ENCODE measurements at places on chromosomes 3 and 15.

DNA sequence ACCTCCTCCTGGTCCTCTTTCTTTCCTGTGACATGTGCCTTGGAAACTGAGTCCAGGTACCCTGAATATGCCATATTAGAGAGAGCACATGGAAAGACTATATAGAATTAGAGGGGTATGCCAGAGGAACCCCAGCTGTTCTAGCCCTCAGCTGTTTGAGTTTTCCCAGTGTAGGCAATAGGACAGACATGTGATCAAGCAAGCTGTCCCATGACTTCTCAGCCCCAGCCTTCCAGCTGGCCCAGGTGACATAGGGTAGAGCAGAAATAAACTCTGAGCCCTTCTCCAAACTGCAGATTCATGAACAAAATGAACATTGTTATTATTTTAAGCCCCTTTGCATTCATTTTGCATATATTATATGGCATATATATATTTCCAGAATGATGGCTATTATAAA, 118.7 kb downstream of the PPM1L start:
- no peak for DNase-seq

DNA sequence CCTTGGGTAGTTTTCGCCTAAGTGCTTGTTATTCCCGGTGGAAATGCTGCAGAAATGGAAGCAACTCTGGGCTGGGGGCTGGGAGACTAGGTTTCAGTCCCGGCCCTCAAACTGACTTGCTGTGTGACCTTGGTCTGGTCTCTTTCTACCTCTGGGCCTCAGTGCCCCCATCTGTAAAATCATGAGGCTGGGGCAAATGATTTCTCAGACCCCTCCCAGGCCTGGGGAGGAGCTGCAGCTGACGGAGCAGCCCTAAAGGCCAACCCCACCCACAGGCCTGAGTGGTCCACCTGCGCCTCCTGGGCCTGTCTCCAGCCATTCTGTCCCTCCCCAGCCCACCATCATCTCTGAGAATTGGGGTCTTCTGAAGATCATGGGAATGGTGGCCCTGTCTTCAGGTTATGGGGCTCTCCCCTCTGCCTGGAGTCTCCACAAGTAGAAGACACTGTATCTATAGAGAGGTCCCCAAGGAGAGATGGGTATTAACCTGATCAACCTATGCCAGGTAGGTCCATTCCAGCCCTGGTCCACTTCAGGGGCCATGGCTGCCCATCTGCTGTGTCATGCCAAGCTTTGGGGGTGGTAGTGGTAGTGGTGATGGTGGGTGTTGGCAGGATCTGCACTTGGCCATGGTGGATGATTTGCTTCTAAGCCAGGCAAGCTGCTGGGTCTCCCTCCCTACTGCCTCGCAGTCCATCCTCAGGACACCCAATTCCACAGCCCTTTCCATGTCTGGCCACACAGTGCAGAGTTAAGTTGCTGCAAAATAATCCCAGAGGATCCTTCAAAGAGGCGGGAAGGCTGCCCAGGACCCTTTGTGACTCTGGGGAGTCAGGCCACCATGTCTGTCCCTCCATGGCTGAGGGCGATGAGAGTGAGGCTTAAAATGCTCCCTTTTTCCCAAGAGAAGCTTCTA, 46.0 kb downstream of the ITGA11 start:
- no peak for DNase-seq

- no peak for DNase-seq
Measured at GRCh38 chr15:57215326-57215725, 161.0 kb upstream of the CGNL1 start.

- DNase-seq, result no peak
Measured at GRCh38 chr3:197432384-197433127, 123.2 kb downstream of the BDH1 start.

DNA sequence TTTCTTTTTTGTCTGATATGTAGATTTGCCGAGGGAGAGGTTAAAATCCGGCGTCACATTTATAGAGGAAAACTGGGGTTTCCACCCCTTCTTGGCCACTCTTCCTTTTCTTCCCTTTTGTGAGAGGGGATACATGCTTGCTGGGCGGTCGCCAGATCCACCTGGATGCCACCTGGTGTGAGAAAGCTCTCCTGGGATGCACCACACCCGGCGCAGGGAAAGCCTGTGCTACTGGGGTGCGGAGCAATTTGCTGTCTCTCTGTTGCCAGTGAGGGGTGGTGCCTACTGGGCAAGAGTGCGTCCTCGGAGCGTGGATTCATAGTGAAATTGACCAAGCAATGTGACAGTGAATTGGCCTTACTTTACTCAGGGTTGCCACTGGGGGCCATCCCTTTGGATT, 2.5 kb upstream of the RGMA start:
- DNase-seq, result no peak

- DNase-seq, result no peak
Measured at GRCh38 chr3:10194328-10195071, 29.8 kb downstream of the IRAK2 start.

- no peak for DNase-seq
Measured at GRCh38 chr15:101496198-101496986, 6.9 kb upstream of the PCSK6 start.

DNA sequence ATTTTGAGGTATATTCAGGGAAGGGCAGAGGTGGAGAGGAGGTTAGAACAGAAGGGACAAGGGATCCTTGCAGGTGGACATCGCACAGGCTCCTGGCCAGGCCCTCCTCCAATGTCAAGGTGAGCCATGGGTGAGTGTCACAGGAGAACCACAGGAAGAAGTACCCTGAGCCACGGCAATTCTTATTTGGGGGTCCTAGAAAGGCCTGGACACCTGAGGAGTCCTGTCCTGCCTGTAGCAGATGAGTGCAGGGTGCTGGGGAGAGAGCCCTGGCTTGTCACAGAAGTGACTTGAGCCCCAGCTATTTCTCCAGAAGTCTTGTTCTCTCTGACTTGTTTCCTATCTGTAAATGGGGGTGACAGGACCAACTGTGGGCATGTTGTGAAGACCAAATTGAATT, 4.3 kb downstream of the SLC6A20 start:
- DNase-seq, result no peak

DNA sequence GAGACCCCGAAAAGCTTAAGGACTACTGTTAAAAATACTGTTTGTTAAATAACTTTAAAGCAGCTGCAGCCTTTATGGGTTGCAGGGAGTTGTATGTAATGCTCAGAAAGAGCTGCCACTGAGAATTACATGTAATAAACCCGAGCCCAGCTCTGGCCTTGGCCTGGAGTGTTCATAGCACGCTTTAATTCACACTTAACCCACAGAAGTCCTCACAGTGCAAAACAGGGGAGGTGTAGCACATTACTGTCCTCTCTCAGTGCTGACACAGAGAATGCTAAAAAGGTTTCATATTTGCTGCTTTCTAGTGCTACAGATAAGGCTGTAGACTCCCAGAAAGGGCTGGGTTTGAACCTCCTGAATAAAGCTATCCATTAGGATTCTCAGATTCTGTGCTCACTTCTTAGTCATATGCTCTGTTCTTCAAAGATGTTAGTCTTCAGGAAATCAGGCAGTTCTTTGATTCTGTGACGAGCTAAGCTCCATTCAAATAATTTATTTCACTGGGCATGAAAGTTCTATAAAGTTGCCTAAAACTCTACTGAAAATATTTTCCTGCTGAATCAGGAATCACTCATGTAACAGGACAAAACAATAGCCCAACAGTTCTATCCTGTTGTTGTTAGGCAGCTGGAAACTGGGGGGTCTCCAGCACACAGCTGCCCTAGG, 108.0 kb downstream of the SENP2 start:
- DNase-seq, result no peak

GRCh38 chr15:56729561-56729960, 3.7 kb downstream of the ZNF280D start:
- no peak for DNase-seq

GRCh38 chr15:38427380-38427779, 26.5 kb upstream of the FAM98B start:
- DNase-seq, result no peak

GRCh38 chr3:156433138-156433537, 121.8 kb downstream of the SSR3 start:
- no peak for DNase-seq

DNA sequence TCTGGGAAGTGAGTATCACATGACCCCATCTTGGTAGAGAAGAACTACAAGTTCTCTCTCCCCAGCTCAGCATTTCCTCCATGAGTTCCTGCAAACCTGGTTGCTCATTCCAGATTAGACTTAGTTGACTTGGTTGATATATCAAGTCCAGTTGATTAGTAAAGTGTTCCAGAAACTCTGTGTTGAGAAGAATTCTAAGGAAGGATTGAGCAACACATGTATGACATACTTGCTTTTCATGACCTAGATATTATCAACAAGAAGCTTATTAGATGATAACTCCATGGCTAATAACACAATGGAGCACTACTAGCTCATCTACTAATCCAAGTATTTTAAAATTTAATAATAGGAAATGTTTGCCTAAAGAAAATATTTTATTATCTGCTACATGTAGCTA, 6.4 kb upstream of the EID1 start:
- DNase-seq, result no peak

- DNase-seq, result no peak
Measured at GRCh38 chr3:15654127-15654526, 52.6 kb downstream of the BTD start.

- no peak for DNase-seq
Measured at GRCh38 chr3:69456631-69457030, 70.7 kb upstream of the FRMD4B start.

- DNase-seq, result no peak
Measured at GRCh38 chr3:49456466-49456865, 13.6 kb upstream of the DAG1 start.

DNA sequence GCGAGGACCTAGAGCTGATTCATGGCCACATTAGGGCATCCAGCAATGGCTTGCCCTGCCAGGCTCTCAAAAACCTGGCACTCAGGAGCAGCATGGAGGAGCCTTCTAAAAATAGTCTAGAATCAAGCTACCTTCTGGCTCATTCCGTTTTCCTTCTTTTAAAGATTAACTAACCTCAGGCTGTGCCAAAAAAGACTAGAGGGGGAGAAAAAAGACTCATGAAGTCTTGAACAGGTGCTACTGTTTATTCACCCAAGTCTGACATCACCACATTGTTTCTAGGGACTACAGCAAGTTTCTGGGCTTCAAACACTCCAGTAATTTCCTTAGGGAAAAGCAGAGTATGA, 125.8 kb downstream of the TNIK start:
- DNase-seq, result no peak

DNA sequence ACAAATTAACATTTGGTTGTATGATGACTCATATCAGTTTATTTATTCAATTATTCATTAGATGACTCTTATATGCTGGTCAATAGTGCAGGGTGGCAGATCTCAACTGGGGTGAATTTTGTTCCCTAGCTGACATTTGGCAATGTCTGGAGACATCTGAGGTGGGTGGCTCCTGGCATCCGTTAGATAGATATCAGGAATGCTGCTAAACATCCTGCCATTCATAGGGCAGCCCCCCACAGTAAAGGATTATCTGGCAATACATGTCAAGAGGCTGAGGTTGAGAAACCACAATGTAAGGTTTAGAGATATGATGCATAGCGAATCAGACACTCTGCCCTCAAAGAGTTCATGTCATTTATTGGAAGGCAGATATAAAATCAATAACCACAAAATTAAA, 719.9 kb downstream of the CADM2 start:
- DNase-seq, result no peak

- DNase-seq, result no peak
Measured at GRCh38 chr3:103085465-103085864, 650.6 kb downstream of the ZPLD1 start.

- peak; percentile 26 for DNase-seq
Measured at GRCh38 chr3:156675830-156676767, 1.7 kb downstream of the TIPARP start.

DNA sequence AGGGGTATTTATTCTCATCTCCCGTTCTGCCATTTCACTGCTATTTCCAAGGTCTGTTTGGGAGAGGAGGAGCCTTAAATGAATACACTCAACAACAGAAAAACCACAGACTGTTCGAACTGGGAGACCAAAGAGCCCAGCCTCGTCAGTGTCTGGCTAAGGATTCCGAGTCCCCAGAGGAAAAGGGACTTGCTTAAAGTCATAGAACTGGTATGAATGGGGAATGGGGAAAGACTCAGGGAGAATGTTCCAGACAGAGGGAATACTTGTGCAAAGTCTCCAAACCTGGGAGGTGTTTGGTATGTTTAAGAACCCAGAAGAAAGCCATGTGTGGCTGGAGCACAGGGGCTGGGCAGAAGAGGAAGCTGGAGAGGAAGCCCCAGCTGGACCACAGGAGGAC, 46.9 kb downstream of the FAM43A start:
- no peak for DNase-seq

GRCh38 chr3:27252646-27253045, 116.5 kb downstream of the NEK10 start:
- no peak for DNase-seq

DNA sequence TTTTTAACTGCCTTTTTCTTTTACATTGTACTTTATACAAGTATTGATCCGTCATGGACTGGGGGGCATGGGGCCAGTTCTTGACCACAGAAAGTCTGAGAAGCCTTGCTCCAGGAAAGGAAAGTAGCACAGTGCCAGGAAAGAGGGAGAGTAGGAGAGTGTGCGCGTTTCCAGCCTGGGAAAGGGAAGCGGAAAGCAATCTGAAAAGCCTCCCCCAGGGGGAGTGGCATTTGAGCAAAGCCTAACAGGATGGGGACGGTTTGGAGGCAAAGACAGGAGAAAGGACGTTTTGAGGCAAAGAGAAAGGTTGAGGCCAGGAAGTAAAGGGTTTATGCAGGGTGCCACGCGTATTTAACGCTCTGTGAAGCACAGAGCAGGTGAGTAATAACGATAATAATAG, 116.9 kb downstream of the RORA start:
- no peak for DNase-seq

DNA sequence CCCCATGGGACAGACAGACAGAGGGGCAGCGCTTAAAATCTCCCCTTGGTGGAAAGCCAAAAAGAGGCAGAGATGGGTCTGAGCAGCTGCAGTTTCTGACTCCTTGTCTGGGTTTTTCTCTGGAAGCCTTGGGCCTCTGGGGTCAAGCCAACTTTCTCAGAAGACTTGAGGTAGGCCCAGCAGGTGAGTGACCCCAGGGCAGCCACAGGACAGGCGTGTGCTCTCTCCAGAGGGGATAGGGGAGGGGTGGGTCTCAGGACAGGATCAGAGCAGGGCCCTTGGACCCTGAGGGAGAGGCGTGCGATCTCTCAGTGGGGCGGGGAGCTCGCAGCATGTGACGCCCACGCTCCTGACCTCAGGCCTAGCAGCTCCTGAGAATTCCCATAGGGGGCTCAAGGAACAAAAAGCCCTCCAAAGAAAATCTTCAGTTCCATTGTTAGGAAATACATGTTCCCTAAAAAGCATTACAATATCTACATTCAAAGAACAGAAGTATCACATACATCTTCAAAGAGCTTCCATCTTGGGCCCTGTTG, 34.6 kb upstream of the DUSP7 start:
- DNase-seq, result no peak

DNA sequence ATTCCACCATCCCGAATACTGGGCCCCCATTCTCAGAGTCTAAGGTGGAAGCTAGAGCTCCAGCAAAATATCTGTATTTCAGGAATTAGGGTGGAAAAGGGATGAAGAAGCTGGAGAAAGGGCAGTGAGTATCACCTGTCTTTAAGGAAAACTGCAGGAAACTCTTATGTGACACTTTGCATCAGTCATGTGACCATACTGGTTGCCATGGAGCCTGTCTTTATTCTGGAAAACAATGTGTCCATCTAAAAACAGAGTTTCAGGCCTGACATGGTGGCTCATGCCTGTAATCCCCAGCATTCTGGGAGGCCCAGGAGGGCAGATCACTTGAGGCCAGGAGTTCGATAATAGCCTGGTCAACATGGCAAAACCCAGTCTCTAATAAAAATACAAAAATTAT, 52.9 kb upstream of the FSIP1 start:
- no peak for DNase-seq
